Right ventricle myocardium inferior (tissue), 1 donor: ENCODE measurements at places on chromosomes 2 and 18. TPM values are rescaled to one million over a fixed set of nuclear protein-coding genes. Genes with fewer than 3 reads are reported as not detected.

DNA sequence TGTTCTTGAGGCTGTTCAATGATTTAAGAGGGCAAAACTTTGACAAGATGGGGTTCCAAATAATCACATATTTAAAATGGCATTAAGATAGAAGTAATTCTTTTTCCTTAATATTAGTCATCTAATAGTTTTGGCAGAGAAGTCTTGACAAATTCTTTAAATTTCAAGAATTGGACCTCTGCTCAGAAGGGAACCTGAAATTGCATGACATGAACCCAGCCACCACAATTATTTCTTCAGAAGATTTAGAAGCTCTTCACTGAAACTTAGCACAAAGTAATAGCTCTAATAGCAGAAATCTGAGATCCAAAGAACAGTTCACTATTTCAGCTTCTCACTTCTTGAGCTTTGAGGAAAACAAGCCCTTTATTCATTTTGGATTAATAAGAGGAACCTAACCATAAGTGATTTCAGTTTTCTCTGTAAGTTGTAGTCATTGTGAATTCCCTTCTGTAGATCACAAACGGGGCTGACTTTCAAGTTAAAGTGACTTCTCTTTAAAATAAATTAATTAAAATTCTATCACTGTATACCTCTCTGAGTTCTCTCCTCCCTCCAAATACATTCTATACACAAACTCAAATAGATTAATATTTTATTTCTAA, 100.6 kb upstream of the ITGA4 start:
- DNase-seq: no peak

DNA sequence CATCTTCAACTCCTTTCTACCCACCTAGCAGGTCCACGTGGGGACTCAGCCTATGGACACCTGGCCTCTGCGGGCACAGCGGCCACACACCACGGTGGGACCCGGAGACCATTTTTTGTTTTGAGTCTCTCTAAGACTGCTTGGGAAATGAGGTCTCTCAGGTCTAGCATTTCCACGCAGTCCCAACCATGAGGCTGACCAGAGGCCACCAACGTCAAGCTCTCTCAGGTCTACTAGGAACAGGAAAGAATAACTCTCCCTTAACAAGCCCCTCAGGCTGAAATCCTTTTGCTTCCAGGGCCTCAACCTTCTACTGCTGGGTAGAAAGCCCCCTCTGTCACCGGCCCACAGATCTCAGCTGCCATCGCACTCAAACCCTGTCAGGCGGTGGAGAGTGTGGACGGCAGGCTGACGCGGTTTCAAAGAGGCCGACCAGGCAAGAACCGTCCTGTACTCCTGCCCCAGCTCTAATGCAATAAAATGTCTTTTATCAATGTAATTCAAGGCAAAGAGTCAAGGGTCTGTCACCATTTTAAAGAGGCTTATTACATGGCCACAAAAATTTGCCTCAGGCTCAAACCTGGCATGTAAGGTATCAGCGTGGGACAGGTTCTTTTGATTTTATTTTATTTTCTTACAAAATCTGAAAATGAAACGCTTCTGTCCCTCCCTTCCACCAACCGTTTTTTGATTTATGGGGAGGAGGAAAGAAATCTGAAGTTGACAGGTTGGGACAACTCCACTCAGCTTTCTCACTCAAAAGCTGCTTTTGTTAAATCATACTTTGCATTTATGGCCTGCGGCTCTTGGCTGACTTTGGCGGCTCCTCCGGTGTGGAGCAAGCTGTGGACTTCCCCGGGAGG, 74.0 kb downstream of the BCL11A start:
- no peak for DNase-seq

OTX1 gene
- total RNA-seq: not detected

GRCh38 chr18:32607816-32608215, 137.1 kb upstream of the GAREM1 start:
- DNase-seq: no peak

- no peak for DNase-seq
These were observed 56.2 kb upstream of the ROCK1 start for GRCh38 chr18:21167641-21168377.

DNA sequence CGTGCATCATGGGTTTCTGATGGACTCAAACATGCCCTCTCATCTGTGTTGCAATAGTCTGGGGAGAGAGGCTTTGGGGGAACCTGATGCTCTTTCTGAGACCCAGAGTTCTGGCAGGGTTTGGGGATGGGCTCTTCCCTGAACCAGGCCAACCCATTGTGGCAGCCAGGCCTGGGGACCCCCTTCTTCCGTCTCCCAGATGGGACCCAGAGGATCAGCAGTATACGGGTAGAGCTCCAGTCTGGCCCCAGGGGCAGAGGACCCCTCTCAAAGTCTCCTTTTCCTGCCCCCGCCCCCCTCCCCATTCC, 333.7 kb downstream of the DYSF start:
- no peak for DNase-seq

- DNase-seq: no peak
These were observed 249.1 kb upstream of the SPRED2 start for GRCh38 chr2:65681503-65681902.

GRCh38 chr2:204268971-204269370, 276.3 kb upstream of the PARD3B start:
- no peak for DNase-seq

- no peak for DNase-seq
These were observed 12.4 kb upstream of the EPAS1 start for GRCh38 chr2:46284796-46285195.

GRCh38 chr2:78351208-78351607, 674.3 kb upstream of the REG3G start:
- no peak for DNase-seq

GRCh38 chr2:172962824-172963223, 112.8 kb upstream of the MAP3K20 start:
- DNase-seq: no peak

- DNase-seq: no peak
These were observed 42.0 kb downstream of the CCDC150 start for GRCh38 chr2:196681510-196681909.

GRCh38 chr18:36284671-36285295, 12.7 kb upstream of the FHOD3 start:
- DNase-seq: no peak

DNA sequence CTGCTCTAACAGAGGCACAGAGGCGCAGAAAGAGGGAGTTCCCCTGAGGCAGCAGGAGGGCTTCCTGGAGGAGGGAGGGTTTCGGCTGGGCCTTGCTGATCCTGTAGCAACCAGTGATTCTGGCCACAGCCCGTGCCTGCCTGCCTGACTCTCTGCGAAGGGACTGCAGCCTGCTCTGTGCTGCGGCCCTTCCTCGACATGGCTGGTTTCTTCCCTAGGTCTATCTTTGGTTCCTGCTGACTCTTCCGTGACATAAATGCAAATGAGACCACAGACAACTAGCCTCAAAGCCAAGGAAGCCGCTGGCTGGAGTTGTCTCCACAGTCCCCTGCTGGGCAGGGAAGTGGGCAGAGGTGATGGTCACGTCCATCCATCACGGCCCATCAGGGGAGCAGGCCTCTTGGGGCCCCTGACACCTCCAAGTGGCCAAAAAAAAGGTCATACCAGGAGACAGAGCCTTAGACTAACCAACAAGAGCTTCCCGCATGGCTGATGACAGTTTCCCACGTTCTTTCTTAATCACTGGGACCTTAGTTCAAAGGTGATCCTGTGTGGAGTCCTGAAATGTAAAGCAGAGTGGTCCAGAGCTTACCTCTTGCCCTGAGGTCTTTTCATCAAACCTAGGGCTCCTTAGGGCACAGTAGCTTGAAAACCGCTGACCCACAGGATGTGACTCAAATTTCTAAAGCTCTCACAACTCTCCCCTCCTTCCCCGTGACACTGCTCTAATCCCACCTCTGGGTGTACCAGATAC, 55.3 kb downstream of the HS1BP3 start:
- peak; percentile 66 for DNase-seq

GRCh38 chr2:48768669-48769068, 13.1 kb upstream of the LHCGR start:
- no peak for DNase-seq

- no peak for DNase-seq
These were observed 56.6 kb downstream of the EPG5 start for GRCh38 chr18:45910405-45911023.

- no peak for DNase-seq
These were observed 129.8 kb downstream of the PXDN start for GRCh38 chr2:1614564-1614963.

KCNS3 gene
- 4.5 TPM for total RNA-seq

GRCh38 chr2:144166743-144167142, 353.2 kb downstream of the ZEB2 start:
- no peak for DNase-seq

DNA sequence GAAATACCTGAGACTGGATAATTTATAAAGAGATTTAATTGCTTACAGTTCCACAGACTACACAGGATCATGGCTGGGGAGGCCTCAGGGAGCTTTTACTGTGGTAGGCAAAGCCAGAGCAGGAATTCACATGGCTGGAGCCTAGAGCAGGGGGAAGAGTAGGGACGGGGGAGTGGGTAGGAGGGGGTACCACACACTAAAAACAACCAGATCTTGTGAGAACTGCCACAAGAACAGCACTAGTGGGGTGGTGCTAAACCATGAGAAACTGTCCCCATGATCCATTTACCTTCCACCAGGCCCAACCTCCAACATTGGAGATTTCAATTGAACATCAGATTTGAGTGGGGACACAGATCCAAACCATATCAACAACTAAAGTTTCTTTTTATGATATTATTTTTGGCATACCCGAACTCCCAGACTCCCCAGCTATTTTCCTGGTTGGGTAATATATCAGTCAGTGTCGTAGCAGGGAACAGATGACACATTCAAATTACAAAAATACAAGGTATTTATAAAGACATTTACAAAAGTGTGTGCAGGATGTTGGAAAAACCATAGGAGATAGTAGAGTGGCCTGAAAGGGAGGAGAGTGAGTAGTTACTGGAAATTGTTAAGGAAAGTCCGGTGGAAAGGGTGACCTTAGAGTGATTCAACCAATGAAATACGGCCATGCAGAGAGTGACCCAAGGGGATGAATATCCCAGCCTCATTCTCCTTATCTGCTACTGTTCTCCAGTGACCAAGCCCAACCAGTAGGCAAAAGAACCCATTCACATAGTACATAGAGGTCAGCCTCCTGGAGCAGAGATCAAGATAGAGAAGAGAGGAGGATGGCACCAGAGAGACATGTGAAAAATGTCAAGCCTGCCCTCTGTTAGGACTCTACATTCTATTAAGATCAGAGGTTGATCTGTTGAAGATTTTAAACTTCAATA, 8.8 kb downstream of the RPL37A start:
- DNase-seq: no peak

CD207 gene
- total RNA-seq: 0.41 TPM

- DNase-seq: no peak
These were observed 34.1 kb downstream of the ASAP2 start for GRCh38 chr2:9240745-9241144.

DNA sequence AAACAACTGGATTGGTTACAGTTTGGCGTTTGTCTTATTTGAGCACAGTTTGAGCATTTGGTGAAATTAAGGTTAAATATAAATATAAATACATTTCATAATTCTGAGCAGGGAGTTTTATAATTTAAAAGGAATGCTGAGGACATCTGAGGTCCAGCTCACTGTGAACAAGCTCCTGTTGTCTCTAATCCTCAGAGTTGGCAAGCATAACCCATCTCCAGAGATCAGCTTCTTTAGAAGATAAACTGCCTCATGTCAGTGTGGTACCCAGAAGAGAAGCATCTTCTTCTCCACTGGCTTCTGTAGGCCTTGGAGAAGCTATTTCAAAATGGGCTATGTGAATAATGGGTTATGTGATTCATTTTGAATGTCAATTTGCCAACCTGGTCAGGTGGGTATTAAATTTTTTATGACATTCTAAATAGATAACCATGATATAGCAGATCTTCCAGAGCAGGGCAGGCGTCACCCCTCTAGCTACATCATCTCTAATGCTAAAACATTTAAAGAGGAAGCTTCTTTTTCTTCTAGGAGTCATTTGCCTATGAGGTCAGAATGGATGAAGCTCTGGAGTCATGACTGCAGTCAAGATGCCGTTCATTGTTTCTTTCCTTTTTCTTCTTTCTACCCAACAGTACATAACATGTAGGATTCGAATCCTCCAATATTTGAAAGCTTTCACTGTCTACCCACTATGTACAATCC, 324.0 kb downstream of the RNF144A start:
- no peak for DNase-seq

- no peak for DNase-seq
These were observed 897.1 kb upstream of the FSHR start for GRCh38 chr2:50051374-50051773.

DNA sequence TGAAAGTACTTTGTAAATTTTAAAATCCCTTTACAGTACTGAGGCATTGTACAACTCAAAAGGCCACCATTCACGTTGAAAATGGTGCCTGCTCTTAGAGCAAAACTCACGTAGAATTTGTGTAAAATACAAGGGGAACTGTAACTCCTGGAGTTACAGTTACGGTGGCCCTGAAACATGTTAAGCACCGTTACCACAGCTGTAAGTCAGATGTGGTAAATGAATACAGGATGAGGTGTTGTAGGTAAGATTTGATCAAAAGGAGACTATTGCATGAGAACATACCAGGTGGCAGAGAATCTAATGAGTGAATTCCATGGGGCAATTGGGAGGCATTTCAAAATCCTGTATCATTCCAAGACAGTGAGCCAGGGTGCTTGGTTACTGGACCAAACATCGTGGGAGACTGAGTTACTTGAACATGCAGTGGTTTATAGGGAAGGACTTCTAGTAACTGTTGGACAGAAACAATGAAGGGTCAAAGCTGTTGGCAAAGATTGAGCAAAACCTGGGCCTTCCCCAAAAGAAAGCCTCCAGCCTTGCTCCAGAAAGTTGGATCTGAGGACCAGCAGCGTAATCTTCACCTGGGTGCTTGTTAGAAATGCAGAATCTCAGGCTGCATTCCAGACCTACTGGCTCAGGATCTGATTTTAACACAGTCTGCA, 535.8 kb upstream of the POU3F3 start:
- DNase-seq: no peak

GRCh38 chr2:207333599-207334300, 168.0 kb upstream of the KLF7 start:
- no peak for DNase-seq

- no peak for DNase-seq
These were observed 469.3 kb upstream of the MEX3C start for GRCh38 chr18:51666763-51667191.

DNA sequence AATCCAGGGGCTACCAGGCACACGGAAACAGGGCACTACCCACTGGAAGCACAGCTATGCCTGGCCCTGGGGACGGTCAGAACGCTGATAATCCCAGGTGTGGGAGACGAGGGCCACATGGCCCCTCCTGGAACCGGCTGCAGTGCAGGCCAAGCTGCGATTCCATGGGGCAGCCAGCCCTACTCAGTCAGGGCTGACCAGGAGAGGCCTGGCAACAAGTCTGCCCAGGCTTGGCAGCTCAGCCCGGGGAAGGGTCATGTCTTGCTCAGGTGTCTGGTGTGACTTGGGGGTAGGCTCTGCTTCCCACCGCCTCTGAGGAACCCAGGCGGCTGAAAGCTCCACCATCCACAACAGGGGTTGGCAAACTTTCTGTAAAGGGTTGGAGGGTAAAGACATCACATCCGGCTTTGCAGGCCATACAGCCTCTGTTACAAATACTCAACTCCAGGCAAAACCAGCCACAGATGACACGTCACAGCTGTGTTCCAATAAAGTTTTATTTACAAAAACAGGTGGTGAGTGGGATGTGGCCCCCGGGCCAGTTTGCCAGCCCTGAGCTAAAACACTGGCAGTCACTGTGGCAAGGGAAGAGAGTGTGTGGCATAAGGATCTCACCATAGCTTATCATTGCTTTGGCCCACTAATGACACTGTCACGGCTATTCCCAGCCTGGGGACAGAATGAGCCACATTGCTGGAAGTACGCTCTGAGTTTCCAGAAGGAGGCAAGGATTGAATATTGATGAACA, 85.2 kb downstream of the NDUFA10 start:
- DNase-seq: peak; percentile 58

GRCh38 chr2:112187805-112188596, 49.8 kb downstream of the FBLN7 start:
- no peak for DNase-seq

- DNase-seq: no peak
These were observed 60.8 kb downstream of the ST6GAL2 start for GRCh38 chr2:106825161-106825560.
